ENCODE measurements at places on chromosomes 12 and 14.

- DNase-seq: no peak
Observed at GRCh38 chr12:65125975-65126374, 4.9 kb upstream of the WIF1 start.

DNA sequence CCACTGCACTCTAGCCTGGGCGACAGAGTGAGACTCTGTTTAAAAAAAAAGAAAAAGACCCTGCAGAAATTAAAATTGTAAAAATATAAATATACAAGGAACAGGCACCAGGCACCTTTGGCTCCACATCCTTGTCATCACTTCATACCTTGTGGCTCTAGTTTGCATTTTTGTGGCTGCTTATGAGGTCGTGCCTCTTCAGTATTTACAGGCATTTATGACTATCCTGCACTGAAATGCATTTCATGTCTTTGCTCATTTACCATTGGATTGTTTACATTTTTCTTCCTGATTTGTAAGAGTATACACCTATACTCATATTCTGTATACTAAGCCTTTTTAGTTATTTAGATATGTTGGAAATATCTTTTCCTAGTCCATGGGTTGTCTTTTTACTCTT is 20.1 kb downstream of the BICD1 start:
- peak; percentile 92 for DNase-seq

DNA sequence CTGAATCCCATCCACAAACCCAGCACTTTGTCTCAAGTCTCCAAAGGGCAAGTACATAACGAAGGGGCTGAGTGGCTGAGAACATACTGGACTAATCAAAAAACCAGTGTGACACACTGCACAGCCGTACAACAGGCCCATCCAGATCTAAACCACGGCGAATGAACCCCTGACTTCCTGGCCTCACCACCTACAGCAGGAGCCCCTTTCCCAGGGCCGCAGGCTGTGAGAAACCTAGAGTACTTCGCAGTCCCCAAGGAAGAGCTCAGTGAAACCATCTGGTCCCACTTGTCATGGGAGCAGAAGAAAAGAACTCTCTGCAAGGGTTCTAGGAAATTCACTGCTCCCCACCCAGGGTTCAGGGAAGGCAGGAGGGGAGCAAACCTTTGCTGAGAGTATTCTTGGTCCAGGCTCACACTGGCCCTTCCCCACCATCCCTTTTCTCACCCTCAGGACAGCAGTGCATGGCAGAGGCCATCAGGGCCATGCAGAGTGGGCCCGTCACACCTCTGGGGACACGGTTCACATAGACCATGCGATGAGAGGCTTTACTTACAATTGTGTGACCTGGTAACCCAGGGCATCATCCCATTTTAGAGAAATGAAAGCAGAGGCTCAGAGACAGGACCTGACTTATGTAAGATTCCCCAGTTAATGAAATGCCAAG is 192.8 kb downstream of the BCL11B start:
- DNase-seq: no peak

GRCh38 chr14:73829526-73830431 is 21.9 kb upstream of the PTGR2 start:
- DNase-seq: peak; percentile 76

DNA sequence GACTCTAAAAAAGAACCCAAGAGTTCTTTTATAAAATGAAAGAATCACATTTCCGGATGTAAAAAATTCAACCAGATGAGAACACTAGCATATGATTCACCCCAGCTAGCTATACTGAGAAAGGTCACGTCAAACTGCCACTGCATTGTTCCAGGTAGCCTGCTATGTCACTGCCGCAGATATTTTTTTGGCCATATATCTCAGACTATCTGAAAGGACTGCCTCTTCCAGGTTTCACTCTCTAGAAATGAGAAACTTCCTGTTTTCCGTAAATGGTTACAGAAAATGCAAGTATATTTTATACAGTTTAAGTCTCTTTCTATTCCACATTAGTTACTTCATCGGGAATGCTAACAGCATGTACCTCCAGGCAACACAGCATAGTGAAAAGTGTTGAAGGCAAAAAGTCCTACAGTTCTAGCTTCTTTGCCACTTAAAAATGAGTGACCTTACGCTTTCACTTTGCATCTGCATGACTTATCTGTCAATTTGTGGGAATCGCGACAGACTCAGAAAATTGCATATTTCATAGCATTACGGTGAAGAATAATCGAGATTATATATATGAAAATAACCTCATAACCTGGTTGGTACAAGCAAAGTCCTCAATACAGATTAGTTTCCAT is 105.2 kb downstream of the MED13L start:
- no peak for DNase-seq

- no peak for DNase-seq
Observed at GRCh38 chr14:72439707-72440106, 454.2 kb downstream of the DPF3 start.

- no peak for DNase-seq
Observed at GRCh38 chr12:77553976-77554619, 276.6 kb upstream of the NAV3 start.

GRCh38 chr12:112711507-112711906 is 80.0 kb upstream of the RPH3A start:
- no peak for DNase-seq

GRCh38 chr12:132700212-132700822 is 10.3 kb upstream of the PGAM5 start:
- DNase-seq: peak; percentile 35

All from IMR-90 (cell line).